ENCODE measurements at places on chromosomes 5 and 9.

- DNase-seq: no peak
Measured at GRCh38 chr5:115600766-115601165, 1.5 kb downstream of the TICAM2 start.

- no peak for DNase-seq
Measured at GRCh38 chr5:138920181-138920580, 45.0 kb upstream of the LRRTM2 start.

DNA sequence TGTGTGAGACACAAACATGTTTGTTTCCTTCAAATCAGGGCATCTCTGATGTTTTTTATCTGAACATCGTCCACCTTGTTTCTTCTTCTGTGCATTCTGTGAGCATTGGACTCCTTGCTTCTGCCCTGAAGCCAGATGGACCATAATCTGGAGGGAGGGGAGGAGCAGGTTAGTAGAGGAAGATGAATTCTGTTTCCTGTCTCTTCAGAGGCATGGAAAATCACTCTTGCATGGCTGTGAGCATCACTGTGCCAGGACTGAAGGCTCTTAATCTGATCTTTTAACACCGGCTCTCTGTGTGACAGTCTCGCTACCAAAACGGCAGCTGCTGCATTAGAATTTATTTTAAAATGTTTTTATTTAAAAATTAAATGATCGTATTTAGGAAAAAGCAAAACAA is 43.3 kb downstream of the TLE4 start:
- no peak for DNase-seq

DNA sequence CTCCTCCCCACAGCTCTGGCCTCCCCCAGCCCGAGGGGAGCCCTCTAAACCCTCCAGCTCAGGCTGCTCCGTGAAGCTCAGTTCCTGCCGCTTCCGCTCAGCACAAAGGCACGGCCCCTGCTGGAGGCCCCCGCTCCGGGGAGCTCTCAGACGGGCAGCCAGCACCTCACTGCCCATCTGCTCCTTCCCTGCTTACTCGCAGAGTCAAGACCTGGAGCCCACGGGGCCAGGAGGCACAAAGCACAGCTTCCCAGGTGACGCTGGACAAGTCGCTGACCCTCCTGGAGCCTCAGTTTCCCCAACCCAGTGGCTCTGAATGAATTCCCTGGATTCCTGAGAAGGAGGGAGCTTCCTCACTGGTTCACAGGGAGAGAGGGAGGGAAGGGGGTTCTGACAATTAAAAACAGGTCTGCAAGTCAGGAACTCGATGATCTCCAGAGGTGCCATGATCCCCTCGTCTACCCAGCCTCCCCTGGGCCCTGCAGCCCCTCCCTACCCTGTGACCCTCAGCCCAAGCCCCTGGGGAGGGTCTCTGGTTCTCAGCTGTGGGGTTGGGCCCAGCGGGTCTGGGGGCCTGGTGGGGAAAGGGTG is 36.2 kb downstream of the VAV2 start:
- DNase-seq: peak; percentile 52

DNA sequence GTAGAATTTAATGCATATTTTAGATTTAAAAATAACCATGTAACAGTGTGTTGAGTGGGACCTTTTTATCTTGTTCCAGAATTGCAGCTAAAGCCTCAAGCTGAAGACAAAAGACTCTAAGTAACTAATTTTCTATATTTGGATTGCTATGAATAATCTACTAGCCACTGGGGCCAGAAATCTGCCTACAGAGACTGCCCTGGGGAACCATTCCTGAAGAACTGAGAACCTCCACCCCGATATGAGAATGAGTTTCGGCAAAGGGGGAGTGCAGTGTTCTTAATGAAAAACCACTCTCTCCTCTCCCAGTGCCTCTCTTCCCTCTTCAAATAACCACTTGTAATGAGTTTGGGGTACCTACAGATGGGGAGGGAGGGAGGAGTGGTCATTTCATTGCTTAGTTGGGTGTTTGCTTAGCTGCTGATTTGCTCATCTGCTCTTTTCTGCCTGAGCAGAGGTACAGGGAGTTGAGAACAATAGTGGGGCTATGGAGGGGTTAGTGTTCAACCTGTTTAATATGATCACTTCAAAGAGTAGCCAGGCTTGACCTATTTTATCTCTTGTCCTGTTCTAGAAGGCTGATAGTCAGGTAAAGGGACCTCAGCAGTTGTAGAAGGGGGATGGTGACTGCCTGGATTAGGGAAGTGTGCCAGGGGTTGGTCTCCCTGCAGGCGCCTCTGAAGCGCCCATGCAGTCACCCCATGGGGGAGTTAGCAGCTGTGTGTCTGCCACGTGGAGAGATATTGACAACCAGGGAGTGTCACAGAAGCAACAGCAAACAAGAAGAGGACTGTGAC is 47.7 kb downstream of the ATG10 start:
- DNase-seq: no peak

- DNase-seq: peak; percentile 36
Measured at GRCh38 chr5:6328173-6328572, 50.2 kb downstream of the MED10 start.

DNA sequence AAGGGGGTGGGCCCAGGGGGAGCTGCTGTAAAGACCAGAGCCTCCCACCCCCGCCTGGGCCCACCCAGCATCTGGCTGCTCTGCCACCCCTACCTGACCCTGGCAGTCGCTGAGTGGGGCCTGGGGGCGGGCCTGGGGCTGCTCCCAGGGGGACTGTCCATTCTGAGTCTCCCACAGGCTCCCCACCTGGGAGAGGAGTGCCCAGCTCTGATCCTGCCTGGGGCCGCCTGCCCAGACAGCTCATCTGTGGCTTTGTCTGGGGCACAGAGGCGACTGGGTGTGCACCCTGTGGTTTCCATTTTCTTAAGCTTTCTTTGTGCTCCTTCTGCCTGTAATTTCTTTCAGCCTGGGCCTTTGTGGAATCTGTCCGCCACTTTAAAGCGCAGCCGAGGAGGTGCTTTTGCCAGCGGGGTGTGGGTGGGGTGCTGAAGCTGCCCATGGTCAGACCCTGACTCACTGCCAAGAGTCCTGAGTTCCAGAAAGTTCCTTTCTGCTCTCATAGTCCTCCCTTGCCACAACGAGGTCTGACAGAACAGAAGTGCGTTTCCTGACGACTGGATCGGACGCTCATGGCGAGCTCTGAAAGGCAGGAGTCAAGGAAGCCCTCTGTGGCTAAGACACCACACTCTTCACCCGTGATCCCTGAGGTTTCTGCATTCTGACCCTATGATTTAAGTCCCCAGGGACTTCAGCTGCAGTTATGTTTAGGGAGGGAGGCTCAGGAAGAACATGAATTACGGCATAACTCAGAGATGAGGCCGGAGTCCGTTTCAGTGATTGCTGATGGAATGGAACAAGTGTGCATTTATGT is 225.0 kb downstream of the FANCC start:
- DNase-seq: peak; percentile 6

- DNase-seq: peak; percentile 62
Measured at GRCh38 chr5:66757219-66757833, 161.1 kb downstream of the MAST4 start.

DNA sequence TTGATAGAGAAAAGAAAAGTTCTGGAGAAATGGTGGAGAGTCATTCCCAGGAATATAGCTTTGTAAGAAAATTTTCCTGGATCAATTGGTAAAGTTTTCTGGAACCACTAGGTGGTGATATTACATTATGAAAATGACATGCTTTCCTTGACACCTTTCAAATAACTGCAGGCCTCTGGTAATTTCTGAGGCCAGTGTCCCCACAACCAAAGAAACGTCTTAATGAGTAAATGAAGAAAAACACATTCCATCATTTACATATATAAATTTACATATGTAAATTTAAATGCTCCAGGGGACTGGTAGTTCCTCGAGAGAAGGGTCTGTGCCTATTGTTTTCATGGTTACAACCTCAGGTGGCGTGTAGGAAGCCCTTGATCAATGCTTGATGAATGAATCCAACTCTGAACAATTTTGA is 17.2 kb upstream of the RGS3 start:
- peak; percentile 35 for DNase-seq

- no peak for DNase-seq
Measured at GRCh38 chr9:7042124-7042523, 284.4 kb downstream of the KDM4C start.

GRCh38 chr5:43000914-43001313 is 39.2 kb downstream of the ANXA2R start:
- no peak for DNase-seq

DNA sequence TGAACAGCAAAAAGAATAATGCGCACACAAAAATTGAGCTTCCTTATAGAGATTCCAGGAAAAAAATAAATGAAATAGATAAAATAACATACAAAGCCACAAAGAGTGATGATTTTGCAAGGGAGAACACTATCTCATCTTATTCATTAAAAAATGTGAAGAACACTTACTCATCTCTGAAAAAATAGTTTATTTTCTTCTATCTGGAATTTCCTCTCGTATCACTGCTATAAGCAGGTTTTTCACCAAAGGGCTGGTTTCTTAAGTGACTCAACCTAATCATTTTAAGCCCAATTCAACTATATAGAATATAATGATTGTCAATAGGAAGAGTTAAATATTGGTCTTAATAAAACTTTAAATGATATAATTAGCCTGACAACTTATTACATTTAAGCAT is 504.9 kb downstream of the NR2F1-AS1 start:
- no peak for DNase-seq

GRCh38 chr9:5617749-5618148 is 11.2 kb upstream of the RIC1 start:
- DNase-seq: no peak

DNA sequence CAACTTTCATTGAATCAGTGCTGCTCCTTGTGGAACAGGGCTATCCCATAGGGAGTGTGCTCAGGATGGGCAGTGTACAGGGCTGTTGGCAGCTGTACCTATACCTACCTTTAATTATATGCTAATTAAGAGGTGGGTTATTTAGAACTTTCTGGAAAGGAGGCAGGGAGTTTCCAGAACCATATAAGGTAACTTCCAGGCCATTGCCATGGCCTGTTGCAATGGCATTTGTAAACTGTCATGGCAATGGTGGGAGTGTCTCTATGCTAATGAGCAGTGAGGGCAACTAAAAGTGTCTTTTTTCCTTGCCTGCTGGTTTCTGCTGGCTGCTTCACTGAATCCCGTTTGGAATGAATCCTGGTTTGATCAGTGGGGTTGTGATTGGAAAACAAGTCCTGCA is 2.3 kb upstream of the ARHGAP26 start:
- DNase-seq: no peak

DNA sequence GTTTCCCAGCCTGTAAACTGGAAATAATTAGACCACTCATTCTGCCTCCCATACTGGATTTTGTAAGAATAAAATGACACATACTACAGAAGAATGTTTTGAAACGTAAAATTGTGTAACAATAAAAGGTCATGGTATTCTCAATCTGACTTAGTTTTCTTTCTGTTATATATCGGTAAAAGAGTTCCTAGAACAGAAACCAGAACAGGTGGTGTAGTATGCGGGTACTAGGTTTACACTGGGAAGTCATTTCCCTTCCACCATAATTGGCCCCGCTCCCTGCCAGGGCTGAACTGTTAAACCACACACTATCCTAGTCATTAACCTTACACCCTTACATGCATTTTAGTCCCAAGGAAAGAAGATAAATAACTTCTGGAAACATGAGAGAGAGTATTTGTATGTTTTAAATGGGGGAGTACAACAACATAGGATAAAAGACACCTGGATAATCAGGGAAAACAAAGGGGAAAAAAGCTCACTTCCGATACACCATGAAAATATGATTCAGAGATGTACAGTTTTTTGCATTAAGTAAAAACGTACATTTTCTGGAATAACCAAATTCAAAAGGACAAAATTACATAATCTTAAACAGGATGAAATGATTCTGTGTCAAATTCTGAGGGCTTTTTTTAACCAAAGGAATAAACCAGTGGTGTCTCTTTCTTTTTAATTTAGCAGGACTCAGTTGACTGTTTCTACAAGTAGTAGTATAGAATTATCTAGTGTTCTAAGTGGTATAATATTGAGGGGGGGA is 199.7 kb downstream of the GLIS3 start:
- peak; percentile 7 for DNase-seq

GRCh38 chr5:4027088-4027734 is 431.6 kb downstream of the IRX1 start:
- DNase-seq: no peak

GRCh38 chr5:142829801-142830220 is 59.6 kb downstream of the ARHGAP26 start:
- DNase-seq: no peak

DNA sequence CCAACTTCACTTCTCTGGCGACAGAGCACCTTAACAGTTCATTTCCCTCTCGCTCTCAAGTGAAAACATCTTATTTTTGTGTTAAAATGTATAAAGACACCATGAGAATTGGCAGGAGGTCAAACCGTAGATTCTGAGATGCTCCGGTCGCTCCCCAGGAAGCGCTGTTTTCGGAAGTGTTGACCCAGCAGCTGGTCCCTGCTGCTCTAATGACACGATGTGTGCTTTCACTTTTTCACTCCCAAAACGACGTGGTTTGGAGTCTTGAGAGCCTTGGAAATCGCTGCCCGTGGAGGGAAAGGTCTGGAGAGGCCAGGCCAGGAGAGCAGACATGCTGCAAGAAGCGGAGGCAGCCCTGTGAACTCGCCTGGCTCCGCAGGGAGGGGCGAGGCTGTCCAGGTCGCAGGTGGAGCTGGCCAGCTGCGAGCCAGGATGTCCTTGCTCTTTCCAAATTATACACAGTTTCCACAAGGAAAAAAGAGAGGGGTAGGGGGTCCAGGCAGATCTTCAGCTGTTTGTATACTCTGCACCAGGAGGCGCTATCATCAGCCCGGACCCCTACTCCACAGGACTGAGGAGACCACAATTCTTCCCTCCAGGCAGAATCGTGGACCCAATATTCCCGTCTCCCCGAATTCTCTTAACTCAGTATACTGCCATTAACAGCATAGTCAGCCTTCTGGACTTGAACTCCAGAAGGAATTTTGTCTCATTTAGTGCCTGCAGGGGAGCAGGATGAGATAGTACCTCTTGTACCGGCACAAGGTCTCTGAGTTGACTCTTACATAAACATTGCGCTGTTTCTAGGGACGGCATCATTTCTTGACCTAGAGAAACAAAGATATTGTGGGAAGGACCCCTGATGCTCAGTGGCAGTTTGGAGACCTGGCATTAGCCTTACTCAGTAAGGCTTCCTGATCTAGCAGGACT is 248.6 kb upstream of the ANKRD55 start:
- DNase-seq: peak; percentile 16

GRCh38 chr5:143955141-143955540 is 143.2 kb downstream of the HMHB1 start:
- DNase-seq: no peak

Data from activated CD8-positive, alpha-beta T cell treated with anti-CD3 and anti-CD28 coated beads for 36 hours (primary cell).